Activated naive CD8-positive, alpha-beta T cell treated with anti-CD3 and anti-CD28 coated beads, Interleukin-2, amount 50 U/mL, for 16 hours (primary cell): ENCODE measurements at places on chromosomes 5 and 9.

GRCh38 chr5:180596668-180597231 is 5.5 kb upstream of the SCGB3A1 start:
- no peak for DNase-seq

- DNase-seq = no peak
These were observed 329.6 kb downstream of the ADAMTS6 start for GRCh38 chr5:65152131-65152530.

DNA sequence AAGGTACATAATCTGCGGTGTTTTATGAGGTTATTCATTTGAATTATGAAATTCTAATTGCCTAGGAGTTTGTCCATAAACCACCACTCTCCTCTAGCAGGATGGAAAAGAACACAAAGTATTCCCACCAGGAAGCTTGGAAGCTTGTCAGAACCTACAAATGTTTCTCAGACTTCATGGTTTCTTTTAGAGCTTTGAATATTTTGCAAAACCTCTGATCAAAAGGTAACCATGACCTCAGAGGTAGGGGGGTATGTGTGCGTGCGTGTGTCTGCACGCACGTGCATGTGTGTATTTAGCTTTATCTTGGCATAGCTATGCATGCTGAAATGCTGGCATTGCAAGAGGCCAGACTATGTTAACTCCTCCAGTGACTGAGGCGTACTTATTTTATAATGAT is 847.0 kb downstream of the TLE1 start:
- no peak for DNase-seq

- no peak for DNase-seq
These were observed 269.4 kb downstream of the CWC27 start for GRCh38 chr5:65037831-65038815.

GRCh38 chr9:89920951-89921350 is 316.1 kb downstream of the GADD45G start:
- no peak for DNase-seq

- no peak for DNase-seq
These were observed 23.0 kb downstream of the FBLL1 start for GRCh38 chr5:168552146-168552545.

GRCh38 chr5:155485386-155485785 is 471.8 kb downstream of the KIF4B start:
- no peak for DNase-seq

GRCh38 chr5:180974612-180975315 is 13.9 kb upstream of the BTNL3 start:
- DNase-seq = no peak

DNA sequence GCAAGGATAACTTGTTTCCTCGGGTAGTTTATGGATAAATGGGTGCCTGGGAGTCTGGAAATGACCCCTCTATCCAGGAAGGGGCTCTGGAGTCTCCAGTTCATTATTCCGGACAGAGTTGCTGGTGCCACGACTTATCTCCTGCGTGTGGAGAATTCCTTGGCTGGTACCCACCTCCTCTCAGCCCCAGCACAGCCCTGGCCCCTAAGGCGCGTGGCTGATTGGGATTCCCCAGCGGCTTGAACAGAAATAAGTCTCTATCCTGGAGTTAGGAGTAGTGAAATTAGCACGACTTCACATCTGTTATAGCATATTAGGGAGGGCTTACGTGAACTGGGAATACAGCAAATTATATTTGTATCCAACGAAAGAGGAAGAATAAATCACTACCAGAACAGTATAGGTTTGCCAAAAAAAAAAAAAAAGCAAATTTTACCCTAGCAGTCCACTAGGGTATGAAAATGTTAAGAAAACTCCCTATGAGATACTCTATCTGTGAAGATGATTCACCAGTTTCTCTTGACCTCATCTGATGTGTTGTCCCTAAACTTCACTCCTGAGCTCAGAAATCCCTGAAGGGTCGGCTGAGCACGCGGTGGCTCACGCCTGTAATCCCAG is 172.5 kb upstream of the OTULINL start:
- no peak for DNase-seq

- no peak for DNase-seq
These were observed 41.5 kb downstream of the SH3PXD2B start for GRCh38 chr5:172412724-172413286.

- DNase-seq = no peak
These were observed 553.1 kb downstream of the ZNF608 start for GRCh38 chr5:124193371-124193789.

DNA sequence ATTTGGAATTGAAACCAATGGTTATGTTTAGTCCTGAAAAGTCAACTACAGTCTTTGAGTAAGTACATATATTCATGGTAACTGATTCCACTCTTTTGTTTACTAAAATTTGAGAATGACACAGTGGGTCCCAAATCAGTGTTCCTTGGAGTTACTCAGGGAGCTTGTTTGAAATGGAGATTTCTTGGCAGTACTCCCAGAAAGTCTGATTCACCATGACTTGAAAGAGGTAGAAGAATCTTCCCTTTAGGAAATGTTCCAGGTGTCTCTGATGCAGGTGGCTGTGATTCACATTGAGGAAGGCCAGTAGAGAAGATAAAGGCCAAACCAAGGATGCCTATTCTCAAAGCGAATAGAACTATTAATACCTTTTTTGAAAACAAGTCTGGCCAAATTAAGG is 1078.3 kb downstream of the CDH12 start:
- DNase-seq = no peak

DNA sequence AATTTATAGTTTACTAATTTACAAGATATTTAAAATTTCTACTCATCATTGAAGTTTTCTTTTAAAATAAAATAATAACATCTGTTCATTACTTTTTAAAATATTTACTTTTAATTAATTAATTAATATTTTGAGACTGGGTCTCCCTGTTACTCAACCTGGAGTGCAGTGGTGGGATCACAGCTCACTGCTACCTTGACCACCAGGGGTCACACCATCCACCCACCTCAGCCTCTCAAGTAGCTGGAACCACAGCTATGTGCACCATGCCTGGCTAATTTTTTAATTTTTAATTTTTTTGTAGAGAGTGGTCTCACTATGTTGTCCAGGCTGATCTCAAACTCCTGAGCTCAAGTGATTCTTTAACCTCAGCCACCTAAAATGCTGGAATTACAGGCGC is 1013.6 kb downstream of the CDH9 start:
- no peak for DNase-seq

DNA sequence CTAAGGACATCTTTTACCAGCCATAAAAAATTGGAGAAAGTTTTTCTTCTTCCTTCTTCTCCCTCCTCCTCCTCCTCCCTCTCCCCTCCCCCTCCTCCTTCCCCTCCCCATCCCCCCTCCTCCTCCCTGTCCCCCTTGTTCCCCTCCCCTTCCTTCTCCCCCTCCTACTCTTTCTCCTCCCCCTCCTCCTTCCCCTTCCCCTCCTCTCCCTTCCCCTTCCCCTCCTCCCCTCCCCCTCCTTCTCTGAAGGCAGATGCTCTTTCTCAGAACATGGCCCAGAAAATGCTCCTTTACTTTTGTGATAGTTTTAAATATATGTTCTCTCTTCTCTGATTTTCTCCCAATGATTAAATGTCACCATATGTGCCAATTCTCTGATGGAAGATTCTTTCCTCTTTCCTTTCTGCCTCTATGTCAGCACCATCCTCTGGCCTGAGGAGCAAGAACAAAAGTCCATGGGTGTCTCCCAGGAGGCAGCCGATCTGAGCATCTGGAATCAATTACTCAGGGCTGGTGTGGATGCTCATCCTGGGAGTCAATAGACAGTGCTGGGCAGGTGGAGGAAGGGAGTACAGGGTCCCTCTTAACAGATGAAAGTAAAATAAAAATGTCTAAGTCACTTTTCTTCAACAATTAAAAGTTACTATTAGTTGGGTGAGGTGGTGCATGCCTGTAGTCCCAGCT is 63.0 kb upstream of the GNA14 start:
- DNase-seq = no peak

DNA sequence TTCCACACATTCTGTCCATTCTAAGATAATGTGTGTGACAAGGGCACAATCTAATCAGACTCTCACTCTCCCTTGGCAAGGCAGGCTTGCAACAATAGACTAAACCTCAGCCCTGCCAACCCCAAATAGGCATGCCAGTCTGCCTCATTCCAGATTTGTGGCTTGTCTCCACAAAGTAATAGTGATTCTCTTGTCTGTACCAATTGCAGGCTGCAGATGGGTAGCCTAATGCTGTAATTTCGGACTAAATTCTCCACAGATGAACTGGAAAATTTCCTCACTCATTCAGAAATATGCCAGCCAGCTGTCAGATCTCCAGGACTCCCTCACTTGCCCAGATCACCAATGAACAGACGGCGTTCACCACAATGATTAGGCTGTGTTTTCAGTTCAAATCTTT is 413.6 kb downstream of the ELAVL2 start:
- no peak for DNase-seq

GRCh38 chr9:134352247-134352933 is 26.1 kb downstream of the RXRA start:
- DNase-seq = no peak

- DNase-seq = no peak
These were observed 66.1 kb downstream of the RAI14 start for GRCh38 chr5:34722183-34722582.

DNA sequence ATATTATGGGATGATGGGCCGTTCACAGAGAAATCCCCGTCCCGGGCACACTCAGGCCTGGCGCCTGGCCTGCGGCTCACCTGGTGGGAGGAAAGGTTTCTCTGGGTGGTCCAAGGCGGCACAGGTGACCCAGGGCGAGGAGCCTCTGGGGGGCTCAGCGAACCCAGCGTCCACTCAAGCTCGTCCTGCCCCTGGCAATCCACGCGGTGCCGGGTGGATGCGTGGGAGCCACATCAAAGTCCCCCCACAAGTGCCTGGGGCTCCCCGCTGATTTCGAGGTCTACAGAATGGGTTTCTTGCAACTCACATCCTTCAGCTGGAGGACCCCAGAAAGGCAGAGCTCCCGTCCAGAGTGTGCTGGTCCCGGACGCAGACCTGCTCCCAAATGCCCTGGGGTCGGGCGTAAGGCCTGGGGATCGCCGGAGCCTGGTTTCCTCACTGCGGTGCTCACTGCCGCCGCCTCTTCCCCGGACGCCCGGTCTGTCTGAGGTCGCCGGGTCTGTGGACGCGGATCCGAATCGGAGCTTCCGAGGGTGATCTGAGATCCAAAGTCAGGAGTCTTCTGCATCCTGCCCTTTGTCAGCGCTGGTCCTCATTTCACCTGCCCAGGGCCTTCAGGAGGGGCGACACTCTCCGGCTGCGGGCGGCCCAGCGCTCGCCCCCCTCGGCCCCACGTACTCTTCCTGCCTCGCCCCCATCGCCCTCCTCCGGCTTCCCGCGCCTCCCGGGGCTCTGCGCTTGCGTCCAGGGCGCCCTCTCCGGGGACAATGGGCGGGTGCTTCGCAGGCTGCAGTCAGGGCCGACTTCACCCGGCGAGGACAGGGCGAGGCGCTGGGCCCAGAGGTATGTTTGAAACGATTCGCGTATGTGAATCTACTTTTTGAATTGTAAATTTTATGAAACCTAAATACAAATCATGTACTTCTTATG is 20.0 kb upstream of the RUFY1 start:
- peak; percentile 52 for DNase-seq

DNA sequence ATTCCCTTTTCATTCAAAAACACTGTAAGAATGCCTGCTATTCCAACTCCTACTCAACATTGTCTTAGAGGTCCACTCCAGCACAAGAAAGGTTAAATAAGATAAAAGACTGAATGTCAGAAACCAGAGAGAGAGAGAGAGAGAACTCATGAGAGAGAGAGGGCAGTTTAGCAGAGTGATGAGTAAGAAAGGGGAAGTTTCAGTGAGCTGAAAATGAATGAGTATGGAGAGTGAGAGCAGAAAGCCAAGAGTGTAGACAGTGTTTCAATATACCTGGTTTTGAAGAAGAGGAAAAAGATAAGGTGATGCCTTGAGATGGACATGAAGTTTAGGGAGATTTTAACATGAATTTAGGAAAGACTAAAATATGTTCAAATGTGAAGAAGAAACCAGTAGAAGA is 528.0 kb upstream of the SEMA6A start:
- DNase-seq = no peak

- no peak for DNase-seq
These were observed 175.1 kb upstream of the DAB2 start for GRCh38 chr5:39599721-39600431.

GRCh38 chr5:58268268-58268667 is 191.6 kb downstream of the PLK2 start:
- DNase-seq = no peak

- DNase-seq = no peak
These were observed 34.2 kb downstream of the MTAP start for GRCh38 chr9:21836437-21837161.

DNA sequence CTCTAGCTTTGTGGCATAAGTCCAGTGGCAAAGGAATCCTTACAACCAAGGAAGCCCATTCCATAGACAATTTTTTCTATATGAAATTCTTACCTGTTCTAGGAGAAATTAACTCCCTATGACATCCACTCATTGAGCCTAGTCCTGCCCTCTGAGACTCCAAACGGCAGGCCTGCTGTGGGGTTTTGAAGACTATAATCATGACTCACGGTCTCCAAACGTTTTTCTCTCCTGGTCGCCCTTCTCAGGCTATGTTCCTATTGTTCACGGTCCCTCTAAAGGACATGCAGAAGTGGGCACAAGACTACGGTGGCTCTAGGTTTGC is 611 bp downstream of the EXOSC3 start:
- DNase-seq = no peak

- no peak for DNase-seq
These were observed 188.6 kb upstream of the ZNF608 start for GRCh38 chr5:124935065-124935464.

DNA sequence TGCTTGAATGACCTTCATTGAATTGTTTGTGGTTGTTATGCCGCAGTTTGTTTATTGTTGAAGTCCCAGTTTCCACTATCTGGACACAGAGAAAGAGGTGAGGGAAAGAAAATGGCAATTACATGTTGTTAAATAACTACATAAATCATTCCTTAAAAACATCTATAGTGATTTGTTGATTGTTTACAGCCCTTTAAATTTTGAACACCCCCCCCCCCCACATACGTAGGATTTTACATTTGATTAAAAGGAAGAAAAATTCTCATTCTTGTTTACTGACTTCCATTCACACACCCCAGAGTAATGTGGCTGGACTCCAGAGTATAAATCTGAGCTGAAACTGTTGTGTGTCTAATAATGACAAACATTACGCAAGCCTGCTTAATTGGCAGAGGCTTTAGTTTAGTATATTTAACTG is 87.1 kb upstream of the FAM174A start:
- DNase-seq = no peak

- no peak for DNase-seq
These were observed 430.5 kb upstream of the RORB start for GRCh38 chr9:74066605-74067004.

GRCh38 chr5:916441-917293 is 24.0 kb downstream of the TRIP13 start:
- DNase-seq = no peak

DNA sequence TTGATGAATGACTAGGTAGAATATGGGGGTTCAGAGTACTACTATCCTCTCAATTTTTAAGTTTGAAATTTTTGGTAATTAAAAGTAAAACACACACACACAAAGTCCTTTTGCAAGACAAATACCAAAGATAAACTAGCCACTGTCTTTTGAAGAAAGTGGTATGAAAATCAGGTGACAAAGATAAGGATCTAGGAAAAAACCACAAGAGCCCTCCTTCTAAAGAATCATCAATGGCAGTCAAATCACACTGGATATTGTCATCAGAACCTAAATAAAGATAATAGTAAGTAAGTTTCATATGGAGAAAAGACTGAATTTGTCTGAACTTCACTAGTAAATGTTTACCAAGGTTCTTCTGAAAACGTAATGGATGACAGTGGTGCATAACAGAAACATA is 30.5 kb upstream of the HK3 start:
- no peak for DNase-seq
